Activated CD8-positive, alpha-beta memory T cell treated with anti-CD3 and anti-CD28 coated beads for 24 hours (primary cell): ENCODE measurements at places on chromosomes 4 and X.

GRCh38 chr4:100240008-100240407 lies 49.7 kb upstream of the DDIT4L start:
- no peak for DNase-seq

GRCh38 chr4:58935332-58935731 lies 1825.1 kb upstream of the IGFBP7 start:
- DNase-seq: no peak

GRCh38 chr4:95510145-95510544 lies 38.6 kb downstream of the UNC5C start:
- no peak for DNase-seq

DNA sequence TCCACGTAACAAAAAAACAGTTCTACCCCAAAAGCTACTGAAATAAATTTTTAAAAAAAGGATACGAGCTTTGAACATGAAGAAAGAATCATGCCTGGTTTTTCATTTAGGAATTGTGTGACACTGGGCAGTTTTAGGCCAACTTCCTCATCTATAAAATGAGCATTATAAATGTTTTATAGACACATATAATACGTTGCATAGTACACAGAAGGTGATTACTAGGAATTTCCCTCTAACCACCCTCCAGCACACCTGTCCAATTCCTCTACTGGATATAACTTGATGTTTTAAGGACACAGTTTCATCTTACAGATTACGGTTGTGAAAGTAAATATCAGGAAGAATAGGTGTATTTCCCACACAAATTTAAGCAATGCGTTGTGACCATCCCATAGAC lies 85.5 kb upstream of the IQCM start:
- DNase-seq: no peak

GRCh38 chr4:54737421-54737820 lies 79.7 kb downstream of the KIT start:
- no peak for DNase-seq

DNA sequence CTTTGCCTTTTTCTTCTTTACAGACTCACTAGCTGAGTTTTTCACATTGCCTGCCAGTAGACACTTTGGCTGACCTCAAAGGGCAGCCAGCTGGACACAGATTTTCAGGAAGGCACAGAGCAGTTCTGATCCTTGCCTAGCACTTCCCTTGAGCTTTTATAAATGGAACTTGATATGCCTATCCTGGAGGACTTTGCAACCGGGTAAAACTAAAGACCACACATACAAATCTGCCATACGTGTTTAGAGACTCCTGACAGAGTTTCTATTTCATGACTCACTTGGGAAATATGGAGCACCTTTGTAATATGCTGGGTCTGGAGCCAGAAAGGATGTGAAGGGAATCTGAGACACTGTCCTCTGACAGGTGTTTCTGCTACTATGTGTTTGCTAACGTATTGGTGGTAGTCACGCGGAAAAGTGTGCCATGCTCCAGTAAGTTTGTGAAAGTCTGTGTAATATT lies 56.7 kb upstream of the RASSF6 start:
- no peak for DNase-seq

- no peak for DNase-seq
These were observed 56.3 kb downstream of the SHISA3 start for GRCh38 chr4:42453612-42454011.

- no peak for DNase-seq
These were observed 136.1 kb downstream of the ATP10D start for GRCh38 chr4:47621181-47621580.

DNA sequence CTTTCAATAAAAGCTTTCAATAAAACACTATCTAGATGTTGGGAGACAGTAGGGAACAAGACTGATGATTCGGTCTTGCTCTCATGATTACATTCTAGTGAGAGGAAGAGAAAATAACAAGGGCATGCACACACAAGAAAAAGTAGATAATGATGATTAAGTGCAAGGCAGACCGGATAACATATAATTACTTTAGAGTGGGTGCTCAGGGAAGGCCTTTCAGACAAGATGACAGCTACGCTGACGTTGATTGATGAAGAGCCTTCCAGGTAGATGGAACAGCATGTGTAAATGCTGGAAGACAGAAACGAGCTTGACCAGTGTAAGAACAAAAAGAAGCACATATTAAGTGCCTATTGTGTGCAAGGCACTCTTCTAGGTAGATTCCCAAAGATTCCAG lies 43.4 kb downstream of the TXK start:
- no peak for DNase-seq

DNA sequence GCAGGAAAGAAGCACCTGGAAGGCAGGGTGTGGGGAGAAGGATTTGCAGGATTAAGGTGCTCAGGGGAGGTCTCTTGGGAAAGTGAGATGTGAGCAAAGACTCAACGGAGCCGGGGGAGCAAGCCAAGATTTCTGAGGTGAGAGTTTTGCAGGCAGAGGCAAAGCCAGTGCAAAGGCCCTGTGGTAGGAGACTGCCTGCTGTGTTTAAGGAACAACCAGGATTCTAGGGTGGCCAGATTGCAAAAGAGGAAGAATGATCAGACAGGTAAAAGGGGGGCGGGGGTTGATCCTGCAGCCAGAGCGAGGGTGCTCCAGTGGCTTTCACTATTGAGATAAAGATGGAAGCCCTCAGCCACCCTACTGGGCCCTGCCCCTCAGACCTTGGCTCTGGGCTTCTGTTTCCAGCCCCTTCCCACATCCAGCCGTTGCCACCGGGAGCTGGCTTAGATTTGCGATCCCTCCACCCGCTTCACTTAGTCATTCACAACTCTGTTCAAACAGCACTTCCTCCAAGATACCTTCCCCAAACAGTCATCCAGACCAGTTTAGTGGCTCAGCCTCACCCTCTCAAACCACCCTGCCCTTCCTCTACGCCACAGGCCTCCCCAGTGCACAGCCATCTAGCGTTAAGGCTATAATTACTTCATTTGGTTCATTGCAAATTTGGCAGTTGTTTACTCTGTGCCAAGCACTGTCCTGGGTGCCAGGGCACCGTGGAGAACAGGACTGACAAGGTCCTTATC lies 23.3 kb upstream of the BCOR start:
- DNase-seq: no peak

DNA sequence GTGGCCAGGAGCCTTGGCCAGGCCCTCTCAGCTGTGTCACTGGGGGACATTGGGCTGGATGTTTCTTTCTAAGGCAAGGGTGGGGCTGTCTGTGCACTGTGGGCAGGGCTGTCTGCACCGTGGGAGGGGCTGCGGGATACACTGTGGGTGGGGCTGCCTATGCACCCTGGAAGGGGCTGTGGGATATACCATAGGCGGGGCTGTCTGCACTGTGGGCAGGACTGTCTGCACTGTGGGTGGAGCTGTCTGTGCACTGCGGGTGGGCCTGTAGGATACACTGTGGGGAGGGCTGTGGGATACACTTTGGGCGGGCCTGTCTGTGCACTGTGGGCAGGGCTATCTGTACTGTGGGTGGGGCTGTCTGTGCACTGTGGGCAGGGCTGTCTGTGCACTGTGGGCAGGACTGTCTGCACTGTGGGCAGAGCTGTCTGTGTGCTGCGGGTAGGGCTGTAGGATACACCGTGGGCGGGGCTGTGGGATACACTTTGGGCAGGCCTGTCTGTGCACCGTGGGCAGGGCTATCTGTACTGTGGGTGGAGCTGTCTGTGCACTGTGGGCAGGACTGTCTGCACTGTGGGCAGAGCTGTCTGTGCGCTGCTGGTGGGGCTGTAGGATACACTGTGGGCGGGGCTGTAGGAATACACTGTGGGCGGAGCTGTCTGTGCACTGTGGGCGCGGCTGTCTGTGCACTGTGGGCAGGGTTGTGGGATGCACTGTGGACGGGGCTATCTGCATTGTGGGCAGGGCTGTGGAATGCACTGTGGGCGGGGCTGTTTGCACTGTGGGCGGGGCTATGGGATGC lies 31.1 kb downstream of the ACOX3 start:
- peak; percentile 67 for DNase-seq

DNA sequence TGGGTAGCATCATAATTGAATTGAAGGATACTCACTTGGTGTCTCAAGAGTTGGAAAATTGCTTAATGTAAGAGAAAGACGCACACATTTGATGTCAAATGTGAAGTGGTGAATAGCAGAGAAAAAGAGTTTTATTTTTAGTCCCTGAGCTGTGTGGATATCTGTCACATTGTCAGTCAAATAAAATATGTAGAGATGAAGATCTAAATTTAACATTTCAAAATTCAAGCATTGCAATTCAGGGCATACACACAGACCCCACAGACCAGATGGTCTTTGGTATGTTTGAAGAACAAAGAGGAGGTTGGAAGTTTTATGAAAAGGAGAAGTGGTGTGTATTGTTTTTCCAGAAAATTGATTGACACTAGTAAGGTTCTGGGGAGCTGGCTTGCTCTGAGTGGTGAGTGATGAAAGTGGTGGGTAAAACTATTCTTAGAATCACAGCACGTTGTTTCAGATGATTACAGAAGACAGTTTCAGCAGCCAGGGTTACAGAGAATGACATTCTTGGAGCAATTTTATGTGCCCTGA lies 44.9 kb upstream of the BBS12 start:
- no peak for DNase-seq
